ENCODE measurements at places on chromosomes 2 and 18.

DNA sequence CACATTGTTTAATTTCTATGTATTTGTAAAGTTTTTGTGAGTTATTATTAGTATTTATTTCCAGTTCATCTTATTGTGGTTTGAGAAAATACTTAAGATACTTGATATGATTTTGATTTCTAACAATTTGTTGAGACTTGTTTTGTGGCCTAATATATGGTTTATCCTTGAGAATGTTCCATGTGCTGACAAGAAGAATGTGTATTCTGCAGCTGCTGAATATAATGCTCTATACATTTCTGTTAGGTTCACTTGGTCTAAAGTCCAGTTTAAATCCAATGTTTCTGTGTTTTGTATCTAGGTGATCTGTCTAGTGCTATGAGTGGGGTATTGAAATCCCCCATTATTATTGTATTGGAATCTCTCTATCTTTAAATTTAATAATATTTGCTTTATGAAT is 201.3 kb downstream of the FSIP2 start:
- DNase-seq = no peak

DNA sequence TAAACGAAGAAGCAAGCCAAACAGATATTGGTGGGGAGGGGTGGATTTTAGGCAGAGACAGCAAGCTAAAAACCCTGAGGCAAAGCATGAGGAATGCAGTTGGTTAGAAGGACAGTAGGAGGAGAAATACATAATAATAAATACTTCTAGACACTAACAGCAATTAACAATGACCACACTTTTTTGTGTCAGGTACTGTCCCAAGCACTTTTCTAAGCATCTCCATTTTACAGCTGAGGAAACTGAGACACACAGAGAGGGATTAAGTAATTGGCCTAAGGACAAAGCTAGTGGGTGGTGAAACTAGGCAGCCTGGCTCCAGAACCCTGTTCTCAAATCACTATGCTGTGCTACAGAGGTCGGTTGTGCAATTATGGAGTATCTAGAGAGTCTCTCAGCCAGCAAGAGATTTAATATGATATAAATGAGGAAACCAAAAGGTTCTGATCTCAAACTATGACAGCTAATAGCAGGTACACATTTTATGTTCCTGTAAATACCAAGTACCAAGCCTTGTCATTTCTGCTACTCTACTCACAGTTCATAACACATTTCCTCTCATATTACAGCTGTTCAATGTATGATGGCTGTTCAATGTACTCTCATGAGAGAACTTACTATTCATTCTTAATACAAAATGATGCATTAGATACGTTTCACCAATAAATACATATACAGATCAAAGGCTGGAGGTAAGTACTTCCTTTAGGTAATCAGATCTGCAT is 5.3 kb downstream of the MAP4K3 start:
- DNase-seq = peak; percentile 57

- no peak for DNase-seq
Observed at GRCh38 chr2:204635478-204635877, 90.2 kb downstream of the PARD3B start.

- DNase-seq = peak; percentile 14
Observed at GRCh38 chr2:206423147-206423546, 20.2 kb upstream of the ADAM23 start.

- peak; percentile 68 for DNase-seq
Observed at GRCh38 chr2:144084114-144084661, 435.7 kb downstream of the ZEB2 start.

DNA sequence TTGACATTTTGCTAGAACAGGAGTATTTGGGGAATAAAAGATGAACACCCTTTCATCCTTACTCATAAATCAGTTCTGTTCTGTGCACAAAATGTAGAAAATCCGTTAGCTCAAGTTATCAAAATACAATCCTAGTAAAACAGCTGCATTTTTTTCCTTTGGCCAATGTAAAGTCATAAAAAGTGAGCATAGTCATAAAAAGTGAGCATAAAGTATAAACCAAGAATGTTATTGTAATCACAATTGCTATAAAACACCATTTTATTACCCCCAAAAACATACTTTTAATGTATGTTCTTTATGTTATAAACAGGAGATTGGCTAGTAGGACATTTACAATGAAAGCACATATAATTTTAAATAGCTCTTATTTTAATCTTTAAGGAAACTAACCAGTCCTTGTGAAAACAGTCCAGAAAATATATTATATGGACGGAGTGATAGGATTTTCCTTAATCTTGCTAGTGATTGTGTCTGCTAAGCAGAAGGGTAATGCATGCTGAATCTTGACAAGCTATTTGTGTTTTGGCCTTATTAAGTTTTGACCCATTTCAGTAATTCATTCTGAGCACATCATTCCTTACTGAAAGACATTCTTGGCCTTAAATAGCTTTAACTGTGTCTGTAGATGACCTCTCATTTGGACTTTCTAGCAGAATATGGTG is 891.8 kb downstream of the DSC3 start:
- no peak for DNase-seq

GRCh38 chr2:24816404-24816803 is 23.2 kb downstream of the CENPO start:
- no peak for DNase-seq
